ENCODE measurements at places on chromosomes 2 and 18. TPM values are rescaled to one million over a fixed set of nuclear protein-coding genes. Genes with fewer than 3 reads are reported as not detected.

NCKAP1 gene
- total RNA-seq = 115 TPM

HSBP1L1 gene
- total RNA-seq = 33.2 TPM

PROC gene
- total RNA-seq = not detected

CIAO1 gene
- 133 TPM for total RNA-seq

ITPRIPL1 gene
- 0.81 TPM for total RNA-seq

LRRC30 gene
- not detected for total RNA-seq

SCTR gene
- total RNA-seq = not detected

ALPG gene
- total RNA-seq = not detected

TCF23 gene
- total RNA-seq = 0.35 TPM

EIPR1 gene
- 20.7 TPM for total RNA-seq

FMNL2 gene
- total RNA-seq = 39.3 TPM

MALT1 gene
- 9.6 TPM for total RNA-seq

HYCC2 gene
- 36.6 TPM for total RNA-seq

STPG4 gene
- total RNA-seq = not detected

MAPK4 gene
- total RNA-seq = 60.9 TPM

ITGA4 gene
- 3.5 TPM for total RNA-seq

GPR75 gene
- 4.0 TPM for total RNA-seq

ADGRF3 gene
- total RNA-seq = not detected

TLX2 gene
- total RNA-seq = not detected
